ENCODE measurements at places on chromosomes 16 and 17.

- DNase-seq, result no peak
- peaks cover 20% of the 10 kb centered on the region for H3K36me3 ChIP-seq
- H3K27me3 ChIP-seq, result no peaks in the 10 kb centered on the region
- H3K4me3 ChIP-seq, result no peak overlapping the region
Observed at GRCh38 chr17:2423271-2423670, 22.4 kb upstream of the MNT start.

DNA sequence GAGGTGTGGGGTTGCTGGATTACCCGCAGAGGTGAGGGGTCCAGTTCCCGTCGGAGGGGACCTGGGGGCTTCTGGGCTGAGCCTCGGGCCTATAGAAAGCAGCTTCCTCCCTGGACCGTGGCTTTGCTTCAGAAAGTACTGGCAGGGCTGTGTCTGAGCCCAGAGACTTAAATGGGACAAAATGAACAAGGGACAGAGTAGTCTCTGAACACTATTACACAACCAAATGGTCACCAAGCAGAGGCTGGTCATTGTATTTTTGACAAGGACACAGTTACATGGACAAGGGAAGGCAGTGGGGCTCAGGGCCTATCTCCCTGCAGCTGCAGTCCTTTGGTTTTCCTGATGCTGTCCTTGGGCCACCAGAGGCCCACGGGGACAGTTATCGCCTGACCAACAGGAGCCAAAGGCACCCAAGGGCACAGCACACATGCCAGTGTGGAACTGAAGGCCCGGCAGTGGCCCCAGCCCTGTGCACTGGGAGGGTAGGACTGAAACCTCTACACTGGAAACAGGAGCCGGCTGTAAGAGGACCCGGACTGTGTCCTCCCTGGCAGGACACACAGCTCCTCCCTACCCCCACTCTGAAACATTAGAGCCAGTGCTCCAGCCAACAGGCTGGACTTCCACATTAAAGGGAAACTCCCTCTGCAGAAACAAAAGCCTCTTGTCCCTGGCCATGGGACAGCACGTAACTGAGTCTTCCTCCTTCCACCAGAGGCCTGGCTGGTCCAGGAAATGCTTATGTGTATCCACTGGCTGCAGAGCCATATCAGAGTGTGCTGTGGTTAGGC is 26.0 kb upstream of the ERN1 start:
- H3K4me1 ChIP-seq, result peaks cover 33% of the 10 kb centered on the region
- H3K27ac ChIP-seq, result peak overlapping the region; percentile 76
- no peak overlapping the region for H3K4me3 ChIP-seq
- no peaks in the 10 kb centered on the region for H3K27me3 ChIP-seq
- peak; percentile 85 for DNase-seq

GRCh38 chr16:89365044-89365467 is 125.3 kb downstream of the ANKRD11 start:
- DNase-seq, result no peak
- H3K36me3 ChIP-seq, result no peaks in the 10 kb centered on the region
- no peaks in the 10 kb centered on the region for H3K27me3 ChIP-seq
- no peak overlapping the region for H3K4me3 ChIP-seq
- peak overlapping the region; percentile 41 for H3K27ac ChIP-seq

DNA sequence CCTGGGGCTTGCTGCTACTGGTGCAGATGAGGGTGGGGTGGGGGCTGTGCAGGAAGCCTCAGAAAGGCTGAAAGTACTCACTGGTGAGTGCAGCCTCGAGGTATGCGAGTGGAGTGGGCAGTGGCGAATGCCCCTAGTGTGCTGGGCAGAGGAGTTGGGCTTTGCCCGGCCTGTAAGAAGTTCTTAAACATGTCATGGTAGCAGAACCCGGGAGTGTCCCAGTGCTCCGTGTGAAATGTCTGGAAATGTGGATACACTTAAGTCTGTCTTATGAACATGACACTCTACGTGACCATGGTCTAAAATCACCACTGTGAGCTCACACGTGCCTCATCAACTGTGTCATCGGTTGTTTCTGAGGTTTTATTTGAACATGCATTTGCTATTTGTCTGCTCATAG is 1.7 kb downstream of the SMTNL2 start:
- H3K27ac ChIP-seq, result no peak overlapping the region
- peaks cover 53% of the 10 kb centered on the region for H3K27me3 ChIP-seq
- H3K36me3 ChIP-seq, result no peaks in the 10 kb centered on the region
- no peak for DNase-seq
- H3K4me1 ChIP-seq, result peaks cover 22% of the 10 kb centered on the region
- no peak overlapping the region for H3K4me3 ChIP-seq

GRCh38 chr16:60041671-60042070 is 1307.6 kb upstream of the GOT2 start:
- no peaks in the 10 kb centered on the region for H3K27me3 ChIP-seq
- no peaks in the 10 kb centered on the region for H3K36me3 ChIP-seq
- no peaks in the 10 kb centered on the region for H3K4me1 ChIP-seq
- H3K4me3 ChIP-seq, result no peak overlapping the region
- no peak overlapping the region for H3K27ac ChIP-seq
- no peak for DNase-seq

DNA sequence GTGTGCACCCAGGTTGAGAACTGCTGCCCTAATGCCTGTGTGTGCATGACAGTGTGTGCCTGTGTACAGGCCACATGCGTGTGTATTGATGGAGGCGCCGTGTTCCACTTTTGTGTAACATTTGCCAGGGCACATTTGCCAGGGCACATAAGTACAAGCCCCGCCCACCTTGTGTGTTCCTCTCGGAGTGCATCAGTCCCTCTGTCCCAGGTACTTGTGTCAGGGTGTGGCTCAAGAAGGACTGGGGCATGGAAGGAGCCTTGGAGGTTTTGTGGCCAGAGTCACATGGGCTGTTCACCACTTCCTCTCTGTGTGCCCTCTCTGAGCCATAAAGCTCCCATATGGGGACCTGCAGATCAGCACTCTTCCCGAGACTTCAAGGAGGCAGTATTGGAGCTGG is 73.9 kb downstream of the MRM1 start:
- no peak overlapping the region for H3K4me3 ChIP-seq
- H3K4me1 ChIP-seq, result no peaks in the 10 kb centered on the region
- DNase-seq, result no peak
- H3K27ac ChIP-seq, result no peak overlapping the region

All from stomach (tissue), 19 donors.